ENCODE measurements at places on chromosomes 2 and 18.

GRCh38 chr2:175843625-175844024, 158.4 kb downstream of the LNPK start:
- DNase-seq: no peak

DNA sequence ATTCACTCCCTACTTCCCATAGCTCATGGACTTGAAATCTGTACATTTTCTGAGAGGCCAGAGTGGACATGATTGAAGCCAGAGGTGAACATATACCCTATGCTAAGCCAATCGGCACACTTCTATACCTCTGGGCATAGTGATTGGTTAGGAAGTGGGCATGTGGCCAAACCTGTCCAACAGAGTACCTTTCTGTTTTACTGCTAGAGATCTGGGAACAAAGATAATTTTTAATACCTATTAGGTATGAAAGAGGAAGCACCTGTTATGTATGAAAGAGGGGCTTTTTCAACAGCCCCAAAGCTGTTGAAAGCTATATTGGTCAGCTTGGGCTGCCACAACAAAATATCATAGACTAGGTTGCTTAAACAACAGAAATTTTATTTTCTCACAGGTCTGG, 27.7 kb downstream of the METTL8 start:
- no peak for DNase-seq

- no peak for DNase-seq
These were observed 835.7 kb downstream of the DCDC2C start for GRCh38 chr2:4539121-4539520.

- DNase-seq: no peak
These were observed 26.9 kb upstream of the ATP9B start for GRCh38 chr18:79042276-79042675.

DNA sequence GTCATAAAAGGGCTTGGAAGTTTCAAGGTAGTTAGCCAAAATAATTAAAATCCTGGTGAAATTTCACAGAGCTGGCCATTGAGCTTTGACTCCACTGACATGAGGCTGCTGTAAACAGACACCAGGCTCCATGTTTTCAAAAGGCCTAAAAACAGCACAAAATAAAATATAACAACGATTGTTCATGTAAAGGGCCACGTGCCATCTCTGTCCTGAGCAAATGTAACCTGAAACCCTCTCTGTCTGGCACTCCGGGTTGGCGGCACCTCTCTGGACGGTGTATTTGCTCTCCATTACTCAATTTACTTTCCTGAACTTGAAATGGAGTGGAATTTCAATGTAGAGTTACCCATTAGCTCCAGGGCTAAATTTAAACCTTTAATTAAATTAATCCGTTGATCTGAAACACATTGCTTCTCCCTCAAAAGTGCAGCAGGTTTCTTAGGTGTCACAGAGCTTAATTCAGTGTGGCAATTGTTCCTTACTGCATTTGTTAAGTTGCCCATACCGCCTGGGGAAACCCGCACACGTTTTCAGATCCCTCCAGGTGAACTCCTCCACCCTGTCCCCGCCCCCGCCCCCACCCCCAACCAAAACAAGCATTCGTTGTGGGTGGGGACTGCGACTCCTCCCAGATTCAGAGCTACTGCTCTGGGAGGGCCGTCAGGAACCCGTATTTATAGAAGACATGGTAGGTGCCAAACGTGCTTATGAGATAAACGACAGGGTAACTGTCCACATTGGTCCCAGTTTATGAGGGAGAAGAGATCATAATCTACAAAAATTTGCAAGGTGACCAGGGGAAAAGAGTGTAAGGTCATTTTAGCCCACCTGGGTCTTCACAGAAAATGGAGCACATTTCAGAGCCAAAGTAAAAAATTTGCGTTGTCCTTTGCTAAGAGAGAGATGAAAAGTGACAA, 1.2 kb upstream of the CABLES1 start:
- no peak for DNase-seq

DNA sequence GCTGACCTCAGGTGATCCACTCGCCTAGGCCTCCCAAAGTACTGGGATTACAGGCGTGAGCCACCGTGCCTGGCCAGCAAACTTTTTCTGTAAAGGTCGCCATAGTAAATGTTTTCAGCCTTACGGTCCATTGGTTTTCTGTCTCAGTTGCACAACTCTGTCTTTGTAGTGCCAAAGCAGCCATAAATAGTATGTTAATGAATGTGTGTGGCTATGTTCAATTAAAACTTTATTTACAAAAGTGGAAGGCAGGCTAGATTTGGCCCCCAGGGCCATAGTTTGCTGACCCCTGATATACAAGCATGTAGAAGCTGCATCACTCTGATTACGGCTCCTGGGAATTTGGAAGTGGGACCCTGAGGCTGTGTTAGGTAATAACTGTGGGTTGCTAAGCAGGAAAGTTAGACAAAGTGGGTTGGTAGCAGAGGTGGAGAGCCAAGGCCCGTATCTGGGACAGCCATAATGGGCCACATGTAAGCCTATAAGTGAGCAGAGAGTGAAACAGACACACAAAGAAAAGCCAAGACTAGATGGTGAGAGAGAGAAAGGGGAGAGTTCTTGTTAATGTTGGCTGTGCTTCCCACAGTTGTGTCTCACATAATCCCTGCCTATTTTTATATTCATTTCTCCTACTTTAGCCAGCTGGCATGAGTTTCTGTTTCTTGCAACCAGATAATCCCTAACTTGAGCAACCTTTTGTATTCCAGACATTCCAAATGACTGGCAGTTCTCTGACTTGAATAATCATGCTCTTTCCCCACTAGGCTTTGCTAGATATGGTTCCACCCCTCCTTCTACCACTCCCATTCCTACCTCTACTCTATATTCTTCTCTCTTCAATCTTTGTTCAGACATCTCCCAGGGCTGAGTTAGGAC, 223.3 kb upstream of the STON1 start:
- DNase-seq: no peak

GRCh38 chr18:33020877-33021276, 248.1 kb upstream of the KLHL14 start:
- no peak for DNase-seq

Measured in HL-60 (cell line).